Fibroblast of lung (primary cell): ENCODE measurements at places on chromosomes 7 and 10. TPM values are rescaled to one million over a fixed set of nuclear protein-coding genes. Genes with fewer than 3 reads are reported as not detected.

- DNase-seq: no peak
These were observed 3.7 kb upstream of the ANKRD1 start for GRCh38 chr10:90924552-90924951.

DNA sequence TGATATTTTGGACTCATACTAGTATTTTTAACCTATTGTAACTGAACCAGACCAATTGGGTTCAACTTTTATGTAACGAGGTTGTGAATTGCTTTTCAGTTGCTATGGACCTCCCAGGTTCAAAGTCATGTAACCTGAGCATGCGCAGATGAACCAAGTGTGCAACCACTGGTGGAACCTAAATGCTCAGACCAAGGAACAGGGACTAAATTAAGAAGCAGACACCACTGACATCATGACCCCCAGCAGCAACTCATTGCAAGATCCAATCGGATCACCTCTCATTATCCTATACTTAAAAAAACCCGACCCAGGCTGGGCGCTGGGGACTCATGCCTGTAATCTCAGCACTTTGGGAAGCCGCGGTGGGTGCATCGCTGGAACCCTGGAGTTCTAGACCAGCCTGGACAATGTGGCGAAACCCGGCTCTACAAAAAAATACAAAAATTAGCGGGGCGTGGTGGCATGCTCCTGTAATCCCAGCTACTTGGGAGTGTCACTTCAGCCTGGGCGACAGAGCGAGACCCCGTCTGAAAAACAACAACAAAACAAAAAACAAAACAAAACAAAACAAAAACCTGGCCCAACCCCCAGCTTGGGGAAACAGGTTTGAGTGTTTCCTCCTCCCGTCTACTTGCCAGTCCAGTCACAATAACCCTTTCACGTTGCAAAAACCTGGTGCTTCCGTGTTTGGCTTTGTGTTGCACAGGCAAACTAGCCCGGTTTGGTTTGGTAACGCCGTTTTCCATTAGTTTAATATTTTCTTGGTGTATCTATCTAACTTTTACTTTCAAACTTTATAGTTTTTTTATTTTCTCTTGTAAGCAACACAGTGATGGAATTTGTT is 11.3 kb upstream of the ZNF518A start:
- no peak for DNase-seq

DNA sequence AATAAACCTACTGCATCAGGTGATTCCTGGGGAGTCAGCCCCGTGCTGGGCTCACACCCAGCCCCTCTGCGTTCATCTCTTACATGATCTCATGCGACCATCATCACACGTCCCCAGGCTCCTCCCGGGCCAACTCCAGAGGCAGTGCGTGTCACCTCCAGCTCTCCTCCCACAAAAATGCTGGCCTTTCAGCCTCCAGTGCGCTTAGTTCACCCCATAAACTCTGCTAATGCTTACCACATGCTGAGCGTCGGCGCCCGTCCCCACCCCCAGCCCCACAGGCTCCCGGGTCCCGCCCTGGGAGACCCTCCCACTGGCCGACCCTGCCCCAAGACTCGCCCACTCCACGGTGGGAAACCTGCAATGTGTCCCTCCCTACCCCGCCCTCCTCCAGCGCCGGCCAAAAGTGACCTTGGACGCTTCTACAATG is 816 bp upstream of the SDK1 start:
- peak; percentile 28 for DNase-seq

- DNase-seq: no peak
These were observed 948.8 kb downstream of the GRM8 start for GRCh38 chr7:126303926-126304325.

DNA sequence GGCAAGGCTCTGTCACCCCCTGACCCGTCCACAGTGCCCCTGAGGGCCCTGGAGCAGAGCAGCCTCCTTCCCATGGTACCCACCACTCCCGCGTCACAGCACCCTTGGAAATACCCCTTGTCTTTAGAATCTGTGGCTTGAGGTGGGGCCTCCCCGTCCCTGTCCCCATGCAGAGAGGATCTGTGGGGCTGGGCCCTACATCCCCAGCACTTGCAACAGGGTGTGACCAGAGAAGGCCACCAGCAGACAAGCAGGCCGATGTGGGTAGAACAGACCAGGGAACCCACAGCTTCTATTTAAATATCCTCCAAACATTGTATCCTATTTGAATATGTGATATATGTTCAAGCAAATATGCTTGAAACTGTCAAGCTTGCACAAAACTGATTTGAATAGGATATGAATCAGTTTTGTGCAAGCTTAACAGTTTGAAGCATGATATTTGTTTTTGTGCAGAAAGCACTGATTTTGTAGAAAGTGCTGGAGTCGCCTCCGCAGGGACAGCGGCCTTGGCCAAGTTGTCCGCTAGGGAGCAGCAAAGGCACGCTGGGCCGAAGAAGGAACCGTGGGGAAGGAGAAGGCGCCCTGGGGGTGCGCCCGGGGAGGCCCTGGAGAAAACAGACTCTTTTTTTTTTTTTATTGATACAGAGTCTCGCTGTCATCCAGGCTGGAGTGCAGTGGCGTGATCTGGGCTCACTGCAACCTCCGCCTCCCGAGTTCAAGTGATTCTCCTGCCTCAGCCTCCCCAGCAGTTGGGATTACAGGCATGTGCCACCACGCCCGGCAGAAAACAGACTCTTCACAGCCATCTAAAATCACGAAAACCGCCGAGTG is 2.2 kb downstream of the CFAP46 start:
- DNase-seq: peak; percentile 56

GRCh38 chr7:38215115-38215514 is 37.1 kb downstream of the STARD3NL start:
- peak; percentile 67 for DNase-seq

DNA sequence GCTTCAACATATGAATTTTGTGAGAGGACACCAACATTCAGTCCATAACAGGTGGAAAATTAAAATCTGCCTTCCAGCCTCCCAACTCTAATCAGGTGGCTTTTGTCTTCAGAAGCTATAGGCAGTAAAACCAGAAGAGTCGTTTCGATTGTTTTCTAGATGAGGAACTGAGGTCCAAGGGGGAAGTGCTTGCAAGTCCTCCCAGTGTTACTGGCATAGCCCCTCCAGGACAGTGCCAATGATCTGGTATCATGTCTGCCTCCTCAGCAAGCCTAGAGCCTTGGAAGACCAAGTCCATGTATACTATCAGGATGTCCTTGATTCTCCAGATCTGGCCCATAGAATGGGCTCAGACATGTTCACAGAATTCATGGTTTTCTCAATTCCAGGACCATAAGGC is 16.9 kb downstream of the CYP26A1 start:
- no peak for DNase-seq

GRCh38 chr10:45550903-45551786 is 121.4 kb downstream of the ZFAND4 start:
- DNase-seq: no peak

DNA sequence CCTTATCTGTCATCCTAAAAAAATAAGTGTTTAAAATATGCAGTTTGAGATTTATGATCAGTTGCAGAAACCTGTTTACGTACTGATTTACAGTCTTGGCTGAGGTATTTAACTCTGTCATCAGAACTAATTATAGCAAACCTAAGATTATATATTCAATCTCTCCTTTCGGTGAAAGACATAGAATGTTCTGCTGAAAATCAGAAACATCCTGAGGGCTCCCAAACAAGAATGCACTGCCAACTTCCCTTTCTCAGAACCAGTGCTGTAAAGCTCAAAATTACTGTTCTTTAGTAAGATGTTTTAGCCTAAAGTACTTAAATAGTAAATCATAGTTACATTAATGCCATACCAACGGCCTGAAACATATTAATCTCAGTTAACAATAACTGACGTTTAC is 34.3 kb downstream of the FAM204A start:
- no peak for DNase-seq

- no peak for DNase-seq
These were observed 199.8 kb downstream of the ZNF365 start for GRCh38 chr10:62573929-62574328.

- no peak for DNase-seq
These were observed 124.5 kb downstream of the ZFAND4 start for GRCh38 chr10:45548068-45548467.

- no peak for DNase-seq
These were observed 224.7 kb upstream of the SH2B2 start for GRCh38 chr7:102061981-102062390.

- DNase-seq: no peak
These were observed 89.6 kb downstream of the LCOR start for GRCh38 chr10:96921655-96922054.

DNA sequence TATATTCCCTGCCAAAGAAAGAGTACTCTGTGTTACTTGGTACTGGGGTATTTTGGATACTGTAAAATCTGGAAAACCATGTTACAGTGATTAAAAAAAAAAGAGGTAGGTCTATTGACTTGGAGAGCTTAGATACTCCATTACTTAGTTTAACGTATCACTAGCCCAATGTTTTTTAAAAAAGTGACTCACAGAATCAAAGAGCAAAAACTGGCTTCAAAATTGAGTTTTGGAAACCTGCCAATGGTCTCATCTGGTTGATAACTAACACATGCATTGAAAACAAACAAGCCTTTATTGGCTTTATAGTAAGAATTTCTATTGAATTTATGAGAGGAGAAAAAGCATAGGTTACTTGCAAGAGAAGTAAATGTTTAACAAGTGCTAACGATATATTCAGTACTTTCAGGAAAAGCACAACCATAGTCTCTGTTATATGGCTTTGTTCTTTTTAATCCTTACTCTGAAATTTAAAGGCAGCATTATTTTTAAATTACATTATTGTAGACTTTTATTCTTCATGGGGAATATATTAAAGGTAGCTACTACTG is 563.3 kb upstream of the SORCS1 start:
- peak; percentile 13 for DNase-seq

DNA sequence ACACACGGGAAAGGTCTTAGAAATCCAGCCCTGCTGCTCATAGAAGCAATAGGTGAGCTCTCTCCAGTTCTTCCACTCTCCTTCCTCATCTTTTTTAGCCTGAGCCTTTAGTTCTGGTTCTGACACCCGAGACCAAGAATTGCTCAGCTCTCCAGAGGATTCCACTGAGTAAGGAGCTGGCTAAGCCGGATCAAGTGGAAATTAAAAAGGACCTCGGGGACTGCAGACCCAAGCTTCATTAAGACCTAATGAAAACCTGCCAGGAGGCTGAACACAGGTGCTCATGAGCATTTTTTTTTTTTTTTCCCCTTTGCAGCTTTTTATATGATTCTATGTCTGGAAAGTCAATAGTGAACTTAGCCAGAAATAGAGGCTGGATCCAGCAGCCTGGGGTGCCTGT is 1176.0 kb upstream of the AUTS2 start:
- no peak for DNase-seq

- peak; percentile 87 for DNase-seq
These were observed 213.6 kb downstream of the KIF20B start for GRCh38 chr10:89915021-89915420.

DNA sequence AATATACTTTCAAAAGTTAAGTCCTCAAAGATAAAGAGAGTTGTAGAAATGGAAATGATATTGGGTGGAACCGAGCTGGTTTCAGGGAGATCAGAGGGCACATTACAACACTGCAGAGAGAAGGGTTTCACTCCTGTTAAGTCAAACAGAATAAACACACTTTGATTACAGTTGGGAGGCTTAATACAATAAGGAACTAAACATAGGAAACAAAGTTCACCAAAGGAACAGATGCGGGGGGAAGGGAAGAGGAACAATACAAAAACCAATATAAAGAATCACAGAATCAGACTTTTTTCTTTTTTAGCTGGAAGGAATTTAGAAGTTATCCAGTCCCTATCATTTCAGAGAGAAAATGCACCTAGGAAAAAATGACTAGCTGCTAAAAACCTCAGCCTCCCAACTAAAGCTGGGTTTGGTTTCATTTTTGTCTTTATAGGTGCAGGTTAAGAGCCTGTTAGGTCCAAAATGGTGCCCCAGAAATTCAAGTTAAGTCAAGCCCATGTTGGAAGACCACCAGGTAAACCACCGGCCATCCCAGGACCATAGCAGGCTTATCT is 81.9 kb downstream of the DNMBP start:
- peak; percentile 31 for DNase-seq

- DNase-seq: no peak
These were observed 28.7 kb downstream of the ST8SIA6 start for GRCh38 chr10:17425584-17426262.

GRCh38 chr10:104430360-104430759 is 76.7 kb downstream of the CFAP58 start:
- no peak for DNase-seq

DNA sequence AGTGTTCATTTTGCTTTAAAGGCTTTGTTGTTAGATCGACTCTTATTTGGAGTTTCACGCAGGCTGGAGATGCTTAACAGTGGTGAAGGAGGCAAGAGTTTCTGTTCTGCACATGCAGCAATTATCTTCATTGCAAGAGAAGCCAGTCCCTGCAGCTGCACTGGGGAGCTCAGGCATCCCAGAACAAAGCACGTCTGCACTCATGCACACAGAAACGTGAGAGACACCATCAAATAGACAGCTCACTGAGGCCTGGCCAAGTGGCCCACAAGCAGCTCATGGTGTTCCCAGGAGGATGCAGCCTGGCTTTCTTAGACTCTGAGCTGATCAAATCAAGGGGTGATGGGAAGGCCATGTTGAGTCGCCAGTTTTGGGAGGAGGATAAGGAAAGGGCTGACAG is 246.1 kb downstream of the CREB5 start:
- DNase-seq: no peak

DNA sequence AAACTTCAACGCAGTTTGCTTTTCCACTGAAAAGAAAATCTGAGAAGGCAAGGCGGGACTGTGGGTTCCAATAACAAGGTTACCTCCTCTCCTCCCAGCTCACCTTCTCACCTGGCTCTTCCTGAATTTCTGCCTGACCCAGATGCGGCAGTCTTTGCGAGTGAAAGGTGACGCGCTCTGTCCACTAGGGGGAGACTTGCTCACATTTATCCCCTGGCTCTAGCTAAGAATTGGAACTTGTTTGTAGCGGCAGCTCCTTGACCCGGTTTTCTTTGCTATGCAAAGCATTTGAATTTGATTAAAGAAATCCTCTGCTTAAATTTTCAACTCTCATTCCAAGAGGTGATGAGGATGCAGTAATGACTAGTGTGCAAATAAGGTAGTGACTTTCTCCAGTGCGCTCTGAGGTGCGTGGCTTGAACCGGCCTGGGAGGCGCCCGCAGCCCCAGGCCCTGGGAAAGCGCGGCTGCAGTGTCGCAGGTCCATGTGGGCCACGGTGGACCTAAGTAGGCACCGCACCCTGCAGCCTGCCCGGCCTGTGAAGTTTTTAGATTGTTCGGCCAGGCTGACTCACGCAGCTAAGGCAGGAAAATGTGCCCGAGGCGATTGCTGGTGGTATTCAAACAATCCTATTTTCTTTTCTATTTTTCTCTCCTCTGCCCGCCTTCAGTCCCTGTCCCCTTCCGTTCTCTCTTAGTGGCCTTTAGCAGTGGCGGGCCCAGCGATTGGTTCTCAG is 336.9 kb upstream of the NPSR1 start:
- peak; percentile 68 for DNase-seq

AKR1C1 gene
- polyA plus RNA-seq: 92.9 and 118 TPM in 2 replicates

TAS2R41 gene
- polyA plus RNA-seq: not detected in 2 replicates

GRID1 gene
- 0.03 TPM in 2 replicates for polyA plus RNA-seq

LRRC18 gene
- polyA plus RNA-seq: 0.08 TPM in 1 of 2 replicates, not detected in the other

HOXA3 gene
- 0.44 and 0.68 TPM in 2 replicates for polyA plus RNA-seq

NPFFR1 gene
- not detected in 2 replicates for polyA plus RNA-seq

HSPA12A gene
- polyA plus RNA-seq: 14.4 and 16.9 TPM in 2 replicates

TCTN3 gene
- polyA plus RNA-seq: 50.1 and 50.6 TPM in 2 replicates

TAS2R40 gene
- not detected in 2 replicates for polyA plus RNA-seq
